ENCODE measurements at places on chromosomes 11 and 22.

DNA sequence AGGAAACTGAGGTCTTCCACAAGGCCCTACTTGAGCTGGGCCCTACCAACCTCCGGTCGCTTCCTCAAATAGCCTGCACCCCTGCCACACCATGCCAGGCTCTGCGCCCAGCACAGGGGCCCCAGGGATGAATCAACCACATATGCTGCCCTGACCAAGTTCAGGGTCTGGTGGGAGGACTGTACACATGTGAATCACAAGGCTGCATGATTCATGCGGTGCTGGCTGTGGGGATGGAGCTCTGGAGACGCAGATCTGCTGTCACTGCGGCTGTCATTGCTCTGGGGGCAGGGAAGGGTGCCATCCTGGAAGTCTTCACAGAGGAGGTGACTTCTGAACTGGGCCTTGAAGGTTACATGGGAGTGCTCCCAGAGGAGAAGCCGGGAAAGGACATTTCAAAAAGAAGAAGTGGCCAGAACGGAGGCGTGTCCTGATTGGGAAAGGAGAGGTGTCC lies 21.5 kb downstream of the CYTH4 start:
- no peak for DNase-seq

GRCh38 chr11:85955531-85955930 lies 100.3 kb downstream of the CCDC83 start:
- no peak for DNase-seq

DNA sequence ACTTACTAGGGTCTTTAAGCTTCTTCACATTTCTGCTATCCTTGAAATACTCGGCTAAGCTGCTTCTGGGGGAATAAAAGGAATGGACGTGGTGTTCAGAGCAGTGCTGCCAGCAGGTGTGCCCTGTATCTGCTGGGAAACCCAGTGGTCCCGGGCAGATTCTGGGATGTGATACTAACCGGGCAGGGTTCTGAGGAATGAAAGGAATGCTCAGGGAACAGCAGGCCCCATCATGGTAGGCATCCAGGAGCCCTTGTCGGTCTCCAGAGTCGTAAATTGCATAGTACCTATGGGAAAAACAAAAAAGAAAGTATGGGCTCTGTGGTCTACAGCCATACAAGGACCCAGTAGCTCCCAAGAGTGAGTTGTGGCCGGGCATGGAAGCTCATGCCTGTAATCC lies 4.5 kb upstream of the TMEM223 start:
- DNase-seq: no peak

GRCh38 chr11:33471541-33471940 lies 214.4 kb downstream of the HIPK3 start:
- DNase-seq: no peak

GRCh38 chr11:104522123-104522522 lies 358.2 kb upstream of the PDGFD start:
- DNase-seq: no peak

- DNase-seq: peak; percentile 49
Observed at GRCh38 chr11:11780858-11781257, 60.9 kb upstream of the USP47 start.

DNA sequence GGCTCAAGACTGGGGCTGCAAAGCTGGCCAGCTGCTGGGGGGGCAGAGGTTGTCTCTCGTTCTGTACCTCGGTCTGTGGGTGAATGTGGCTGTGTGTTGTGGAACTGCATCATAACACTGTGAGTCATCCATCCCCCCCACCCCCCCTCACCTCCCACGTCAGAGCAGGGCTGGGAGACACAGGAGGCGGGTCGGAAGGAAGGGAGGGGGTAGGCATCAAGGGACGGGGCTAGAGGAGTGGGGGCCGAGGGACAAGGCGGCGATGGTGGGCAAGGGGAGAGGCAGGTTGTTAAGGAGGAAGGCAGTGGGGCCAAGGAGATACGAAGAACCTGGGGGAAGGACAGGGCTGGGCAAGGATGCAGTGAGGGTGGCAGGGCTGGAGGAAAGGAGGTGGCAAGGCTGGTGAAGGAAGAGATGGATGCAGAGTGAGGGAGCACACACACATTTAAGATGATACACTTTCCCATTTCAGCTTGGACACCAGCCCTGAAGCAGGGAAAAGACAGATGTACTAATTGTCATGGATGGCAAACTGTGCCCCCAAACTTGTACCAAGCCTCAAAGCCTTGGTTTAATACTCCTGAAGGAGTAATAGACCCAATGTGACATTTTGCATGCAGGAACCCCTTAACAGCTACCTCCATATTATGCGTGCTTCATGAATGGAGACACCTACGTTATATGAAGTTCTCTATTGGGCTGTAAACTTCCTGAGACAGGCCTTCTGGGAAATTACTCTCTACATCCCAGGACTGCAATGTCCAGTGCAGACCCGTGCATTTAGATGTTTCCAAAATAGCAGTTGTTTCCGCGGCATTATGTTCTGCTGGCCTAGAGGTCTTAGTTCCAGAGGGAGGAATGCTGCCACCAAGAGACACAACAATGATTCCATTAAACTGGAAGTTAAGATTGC lies at the start of gene YPEL4:
Gene YPEL4 (minus strand): TSS at position 87 of the 913 bp plus-strand sequence. CDS start 2,805 bp downstream, outside the sequence.
- DNase-seq: peak; percentile 12

DNA sequence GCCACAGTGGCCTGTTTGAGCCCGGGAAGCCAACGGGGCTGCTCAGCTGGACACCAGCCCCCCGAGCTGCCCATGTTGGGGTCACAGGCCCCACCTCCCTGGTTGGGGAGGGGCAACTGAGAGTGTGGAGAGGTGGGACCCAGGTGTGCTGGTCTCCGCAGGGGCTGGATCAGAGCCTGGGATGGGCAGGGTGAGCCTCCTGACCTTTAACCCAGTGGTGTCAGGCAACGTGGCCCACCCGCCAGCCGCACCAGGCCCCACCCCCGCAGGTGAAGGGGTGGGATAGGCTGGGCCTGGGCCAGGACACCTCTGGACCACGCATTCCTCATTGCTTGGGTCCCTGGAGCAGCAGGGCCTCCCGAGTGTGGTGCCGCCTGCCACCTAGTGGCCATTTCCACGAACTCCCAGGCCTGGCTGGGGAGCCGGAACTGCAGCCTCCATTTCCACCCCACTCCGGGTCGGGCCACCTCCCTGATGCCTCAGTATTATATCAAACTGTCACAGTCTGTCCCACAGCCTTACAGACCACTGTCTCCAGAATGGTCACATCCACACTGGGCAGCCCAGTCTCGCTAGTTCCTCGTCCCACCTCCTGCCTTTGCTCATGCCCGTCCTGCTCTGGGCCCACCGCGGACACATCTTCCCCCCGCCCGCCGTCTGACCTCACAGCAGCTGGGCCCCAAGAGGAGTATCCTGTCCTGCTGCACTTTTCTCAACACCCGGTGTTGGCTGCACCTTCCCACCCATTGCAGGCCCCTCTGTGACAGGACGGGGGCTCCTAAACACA lies 13.3 kb upstream of the PPP6R3 start:
- DNase-seq: peak; percentile 19

DNA sequence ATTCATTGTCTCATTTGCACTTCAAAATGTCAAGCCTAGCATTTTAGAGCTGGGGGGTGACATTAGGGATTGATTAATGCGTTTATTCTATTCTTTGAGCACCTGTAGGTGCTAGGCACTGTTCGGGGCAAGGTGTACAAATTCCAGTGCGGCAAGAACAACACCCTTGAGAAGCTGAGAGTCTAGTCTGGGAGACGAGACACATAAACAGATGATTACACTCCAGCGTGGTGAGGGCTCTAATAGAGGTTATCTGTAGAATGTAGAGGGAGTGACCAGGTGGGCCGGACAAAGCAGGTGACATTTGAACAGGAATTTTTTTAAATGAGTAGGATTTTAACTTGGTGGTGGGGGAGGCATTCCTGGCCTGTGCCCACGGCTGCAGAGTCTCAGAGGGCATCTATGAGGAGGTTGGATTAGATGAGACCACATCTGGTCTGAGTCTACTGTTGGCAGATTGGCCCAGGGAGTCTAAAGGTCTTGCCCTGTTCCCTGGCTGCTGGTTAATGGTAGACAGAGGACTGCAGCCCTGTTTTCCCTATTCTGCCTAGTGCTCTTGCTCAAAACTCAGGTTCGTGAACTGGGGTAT lies 970 bp downstream of the CAT start:
- DNase-seq: no peak

DNA sequence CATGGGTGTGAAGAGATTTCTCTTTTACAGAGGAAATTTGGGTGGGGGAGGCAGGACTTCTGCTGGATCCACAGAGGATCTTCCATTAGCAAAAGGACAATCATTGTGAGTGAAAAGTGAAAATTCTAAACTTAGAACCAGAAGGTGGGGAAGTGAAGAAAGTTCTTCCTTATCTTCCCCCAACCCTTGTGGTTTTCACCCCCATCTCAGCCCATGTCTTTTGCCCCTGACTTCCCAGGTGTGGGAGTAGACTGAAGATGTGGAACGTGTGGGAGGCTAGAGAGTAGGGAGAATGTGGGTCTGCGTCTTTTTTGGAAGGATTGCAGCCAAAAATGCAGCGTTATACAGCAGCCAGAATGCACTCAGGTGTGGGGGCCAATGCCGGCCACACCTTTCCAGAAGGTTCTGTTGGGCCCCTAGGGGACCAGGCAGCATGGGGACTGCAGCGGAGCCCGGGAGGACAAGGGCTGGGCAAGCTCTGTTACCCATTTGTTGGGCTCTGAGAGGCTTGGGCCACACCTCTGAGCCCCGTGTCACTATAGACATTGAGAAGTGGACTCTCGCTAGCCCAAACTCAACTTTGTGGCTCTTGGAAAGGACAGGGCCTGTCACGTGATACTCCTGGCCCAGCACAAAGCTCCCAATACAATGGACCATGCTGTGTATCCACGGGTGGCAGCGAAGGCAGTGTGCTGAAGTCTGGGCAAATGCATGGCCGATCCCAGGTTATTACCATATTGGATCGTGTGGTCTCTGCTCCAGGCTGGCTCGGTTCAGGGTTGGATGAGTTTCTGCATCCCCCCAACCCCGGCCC lies 32.8 kb upstream of the LINC01488 start:
- DNase-seq: no peak

GRCh38 chr11:83278351-83278750 lies 7.8 kb downstream of the CCDC90B start:
- no peak for DNase-seq

DNA sequence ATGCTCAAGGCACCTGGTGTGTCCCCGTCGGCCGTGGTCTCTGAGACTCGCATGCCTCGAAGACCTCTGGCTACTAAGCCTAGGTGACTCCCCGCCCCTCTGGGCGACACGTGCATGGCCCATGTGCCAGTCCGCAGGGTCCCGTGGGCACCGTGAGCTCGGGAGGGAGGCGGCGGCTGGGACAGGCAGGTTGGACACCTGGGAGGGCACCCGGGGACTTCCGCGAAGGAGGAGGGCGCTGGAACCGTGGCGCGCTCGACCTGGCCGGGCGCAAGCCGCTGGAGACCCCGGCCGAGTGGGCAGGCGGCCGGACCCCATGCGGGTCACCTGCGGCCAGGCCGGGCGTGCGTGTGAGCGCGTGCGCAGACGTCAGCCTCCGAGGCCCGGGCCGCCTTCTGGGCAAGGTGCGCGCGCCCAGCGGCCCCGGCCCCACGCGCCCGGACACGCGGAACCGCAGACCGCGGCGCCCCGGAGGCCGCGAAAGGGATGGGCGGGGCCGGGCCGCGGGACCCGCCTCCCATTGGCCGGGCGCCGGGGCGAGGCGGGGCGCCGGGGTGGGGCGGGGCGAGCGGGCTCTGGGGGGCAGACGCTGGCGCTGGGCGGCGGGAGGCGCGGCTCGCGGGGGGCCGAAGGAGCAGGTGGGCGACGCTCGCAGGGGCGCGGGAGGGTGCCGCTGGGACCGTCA lies 579 bp upstream of the RASD2 start:
- no peak for DNase-seq

Measured in NCI-H748 treated with DMSO at 0.1 percent for 48 hours (cell line).